Stimulated activated CD8-positive, alpha-beta memory T cell treated with anti-CD3 and anti-CD28 coated beads, Interleukin-15, amount 100 ng/mL, for 48 hours (primary cell): ENCODE measurements at places on chromosomes 3 and 15.

DNA sequence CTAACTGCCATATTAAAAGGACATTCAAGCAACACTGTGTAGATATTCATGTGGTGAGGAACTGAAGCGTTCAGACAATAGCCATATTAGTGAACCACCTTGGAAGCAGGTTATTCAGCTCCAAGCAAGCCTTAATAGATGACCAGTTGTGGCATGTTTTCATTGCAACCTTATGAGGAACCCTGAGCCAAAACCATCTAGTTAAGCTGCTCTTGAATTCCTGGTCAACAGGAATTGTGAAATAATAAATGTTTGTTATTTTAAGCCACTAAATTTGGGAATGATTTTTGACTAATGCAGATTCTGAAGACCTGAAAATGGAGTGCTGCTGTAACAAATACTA is 73.0 kb downstream of the SPRED1 start:
- no peak for DNase-seq

- DNase-seq = no peak
Measured at GRCh38 chr15:38069511-38070011, 135.1 kb downstream of the TMCO5A start.

- no peak for DNase-seq
Measured at GRCh38 chr3:166123576-166123975, 286.4 kb upstream of the BCHE start.

DNA sequence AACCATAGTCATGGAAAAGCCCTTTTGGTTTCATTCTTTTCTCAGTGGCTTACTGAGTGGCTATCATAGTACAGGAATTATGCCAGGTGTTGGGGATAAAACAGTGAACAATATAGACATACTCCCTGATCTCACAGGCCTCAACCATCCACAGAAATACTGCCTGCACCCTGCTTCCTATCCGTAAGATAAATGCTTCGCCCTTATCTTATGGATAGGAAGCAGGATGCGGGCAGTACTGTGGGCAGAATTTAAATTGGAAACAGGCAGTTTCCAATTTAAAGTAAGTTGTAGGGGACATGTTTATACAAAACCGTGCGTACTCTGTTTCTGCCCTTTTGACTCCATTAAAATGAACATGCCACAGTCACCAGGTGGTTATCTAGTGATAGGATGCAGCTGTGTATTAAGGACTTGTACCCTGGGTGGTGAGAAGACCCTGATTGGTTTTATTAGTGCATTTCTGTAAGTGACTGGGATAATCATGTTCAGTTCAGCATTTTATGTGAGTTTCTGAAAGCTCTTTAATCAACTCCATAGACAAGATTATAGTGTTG is 141.8 kb upstream of the BHLHE40 start:
- no peak for DNase-seq

- no peak for DNase-seq
Measured at GRCh38 chr3:106824856-106825255, 552.4 kb upstream of the CCDC54 start.

DNA sequence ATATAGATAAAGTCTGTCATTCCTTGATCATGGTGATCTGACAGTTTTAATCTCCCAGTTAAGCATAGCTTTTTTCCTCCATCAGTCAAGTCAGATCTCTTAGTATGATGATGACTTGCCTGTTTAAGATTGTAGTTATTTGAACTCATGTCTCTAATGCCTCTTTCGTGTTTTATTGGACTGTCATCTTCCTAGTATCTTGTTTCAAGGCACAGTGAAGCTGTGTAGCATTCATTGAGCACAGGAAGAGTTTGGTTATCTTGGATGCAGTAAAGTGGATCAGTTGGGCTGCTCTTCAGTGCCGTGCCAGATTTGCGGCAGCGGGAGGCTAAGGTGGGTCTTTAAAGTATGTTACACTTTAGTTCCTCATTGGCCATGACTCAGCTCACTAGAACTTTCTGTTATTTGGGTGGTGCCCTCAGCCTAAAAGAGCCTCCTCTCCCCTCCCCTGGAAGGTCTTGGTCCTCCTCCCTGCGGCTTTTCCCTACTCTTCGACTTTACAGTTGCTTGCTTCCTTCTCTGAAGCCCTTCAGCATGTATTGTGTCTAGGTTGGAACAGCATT is 45.7 kb upstream of the SKOR1 start:
- no peak for DNase-seq

DNA sequence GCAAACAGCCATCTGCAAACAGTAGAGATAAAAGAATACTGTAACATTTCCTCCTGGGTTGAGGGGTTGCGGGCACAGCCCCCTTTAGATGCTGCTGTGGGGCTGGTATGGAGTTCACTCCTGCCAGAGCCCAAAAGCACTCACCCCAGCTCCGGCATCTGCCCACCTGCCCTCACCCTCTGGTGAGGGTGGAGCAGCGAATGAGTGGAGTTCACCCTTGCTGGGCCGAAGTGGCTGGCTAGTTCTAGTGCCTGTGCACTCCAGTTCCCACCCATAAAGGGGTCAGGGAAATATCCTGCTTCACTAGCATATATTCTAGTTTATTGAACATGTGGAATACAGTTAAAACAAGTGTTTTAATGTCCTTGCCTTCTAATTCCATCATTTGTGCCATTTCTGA is 209.7 kb upstream of the SGO1 start:
- DNase-seq = no peak

GRCh38 chr15:37037071-37037655 is 63.2 kb downstream of the MEIS2 start:
- no peak for DNase-seq

GRCh38 chr3:42632146-42632545 is 21.4 kb upstream of the ZBTB47 start:
- DNase-seq = no peak

- no peak for DNase-seq
Measured at GRCh38 chr3:88101142-88101541, 42.1 kb downstream of the ZNF654 start.

DNA sequence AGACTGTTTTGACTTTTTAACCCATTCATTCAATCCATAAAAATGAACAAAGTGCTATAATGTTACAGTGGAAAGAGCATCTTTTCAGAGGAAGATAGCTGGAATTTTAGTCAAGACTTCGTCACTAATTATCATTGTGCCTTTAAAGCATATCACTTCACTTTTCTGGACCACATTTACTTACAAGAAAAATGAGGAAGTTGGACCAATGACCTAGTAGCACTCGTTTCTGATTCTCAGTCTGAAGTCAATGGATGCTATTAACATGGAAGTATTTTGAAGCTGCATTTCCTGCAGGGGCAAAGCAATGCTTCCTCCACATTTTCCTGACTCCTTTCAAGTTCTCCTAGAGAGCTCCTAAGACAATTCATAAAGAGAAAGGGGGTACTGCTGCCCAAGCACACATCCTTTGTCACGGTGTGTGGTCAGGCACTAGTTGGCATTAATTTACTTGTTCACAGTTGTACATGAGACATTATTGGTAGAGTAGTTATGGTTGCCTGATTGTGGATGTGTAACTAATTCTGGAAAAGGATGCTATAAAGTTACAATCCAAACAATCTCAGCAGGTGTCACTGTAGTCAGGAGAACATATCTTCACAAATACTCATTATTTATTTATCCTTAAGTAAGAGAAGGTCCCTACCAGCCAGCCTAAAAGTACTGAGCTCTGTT is 1049.1 kb downstream of the FHIT start:
- no peak for DNase-seq

DNA sequence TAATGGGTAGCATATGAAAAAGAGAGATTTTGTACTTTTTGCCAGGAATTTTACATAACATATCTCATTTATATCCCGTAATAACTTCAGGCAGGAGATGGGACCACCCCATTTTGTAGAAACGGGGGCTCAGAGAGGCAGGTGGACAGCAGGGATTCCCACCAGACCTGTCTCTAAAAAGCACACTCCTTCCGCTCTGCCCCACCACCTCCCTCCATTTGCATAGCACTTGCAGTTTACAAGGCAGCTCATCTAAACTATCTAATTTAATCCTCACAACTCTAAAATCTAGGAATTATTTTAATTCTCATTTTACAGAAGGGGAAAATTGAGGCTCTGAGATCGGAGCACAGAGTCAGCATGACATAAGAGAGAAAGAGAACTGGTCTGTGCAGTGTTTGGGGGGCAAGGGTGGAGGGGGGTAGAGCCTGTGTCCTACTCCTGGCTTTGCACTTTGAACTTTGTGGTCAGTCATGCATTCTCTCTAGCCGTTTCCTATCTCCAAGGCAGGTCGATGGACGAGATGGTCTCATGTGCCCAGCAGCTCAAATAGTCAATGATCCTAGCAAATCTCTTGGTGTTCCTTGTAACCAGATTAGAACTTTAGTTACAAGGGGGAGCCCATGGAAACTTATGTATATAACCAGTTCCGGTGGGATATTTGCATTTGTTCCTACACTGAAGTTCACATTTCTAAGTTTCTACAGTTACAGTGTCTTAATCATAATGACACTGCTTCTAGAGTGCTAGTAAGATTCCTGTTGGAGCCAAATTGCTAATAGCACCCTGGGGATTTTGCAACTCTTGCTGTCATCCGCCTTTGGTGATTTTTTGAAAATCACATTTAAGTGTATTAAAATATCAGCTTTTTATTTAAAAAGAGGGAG is 18.6 kb downstream of the CRYGS start:
- no peak for DNase-seq

- no peak for DNase-seq
Measured at GRCh38 chr3:48086705-48087104, 70.5 kb upstream of the MAP4 start.
